ENCODE measurements at places on chromosomes 7 and 10. TPM values are rescaled to one million over a fixed set of nuclear protein-coding genes. Genes with fewer than 3 reads are reported as not detected.

DNA sequence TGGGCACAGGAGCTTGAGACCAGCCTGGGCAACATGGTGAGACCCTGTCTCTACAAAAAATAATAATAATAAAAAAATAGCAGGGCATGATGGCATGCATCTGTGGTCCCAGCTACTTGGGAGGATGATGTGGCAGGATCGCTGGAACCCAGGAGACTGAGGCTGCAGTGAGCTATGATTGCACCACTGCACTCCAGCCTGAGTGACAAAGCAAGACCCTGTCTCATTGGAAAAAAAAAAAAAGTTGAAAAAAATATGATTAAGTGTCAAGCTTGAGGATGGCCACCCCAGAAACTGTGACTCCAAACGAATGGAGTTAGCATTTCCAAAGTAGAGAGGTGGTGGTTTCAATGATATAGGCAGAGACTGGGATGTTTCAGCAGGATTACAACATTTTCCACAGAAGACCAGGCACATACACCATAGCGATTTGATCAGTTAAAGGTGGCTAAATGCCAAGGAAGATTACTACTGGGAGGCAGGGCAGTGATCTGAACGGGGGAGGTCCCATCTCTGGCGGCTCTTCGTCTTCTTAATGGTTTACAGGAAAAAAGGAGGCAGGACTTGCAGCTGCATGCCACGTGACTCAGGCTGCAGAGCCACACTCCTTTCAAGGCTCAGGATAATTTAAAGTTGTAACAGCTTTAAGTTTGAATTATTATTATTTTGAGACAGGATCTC, 250.6 kb upstream of the GALNT17 start:
- no peak for DNase-seq
- no peak overlapping the region for H3K4me3 ChIP-seq
- no peak overlapping the region for H3K27ac ChIP-seq
- no peaks in the 10 kb centered on the region for H3K27me3 ChIP-seq
- no peaks in the 10 kb centered on the region for H3K36me3 ChIP-seq

SCIN gene
- polyA plus RNA-seq = 0.05 TPM

DNA sequence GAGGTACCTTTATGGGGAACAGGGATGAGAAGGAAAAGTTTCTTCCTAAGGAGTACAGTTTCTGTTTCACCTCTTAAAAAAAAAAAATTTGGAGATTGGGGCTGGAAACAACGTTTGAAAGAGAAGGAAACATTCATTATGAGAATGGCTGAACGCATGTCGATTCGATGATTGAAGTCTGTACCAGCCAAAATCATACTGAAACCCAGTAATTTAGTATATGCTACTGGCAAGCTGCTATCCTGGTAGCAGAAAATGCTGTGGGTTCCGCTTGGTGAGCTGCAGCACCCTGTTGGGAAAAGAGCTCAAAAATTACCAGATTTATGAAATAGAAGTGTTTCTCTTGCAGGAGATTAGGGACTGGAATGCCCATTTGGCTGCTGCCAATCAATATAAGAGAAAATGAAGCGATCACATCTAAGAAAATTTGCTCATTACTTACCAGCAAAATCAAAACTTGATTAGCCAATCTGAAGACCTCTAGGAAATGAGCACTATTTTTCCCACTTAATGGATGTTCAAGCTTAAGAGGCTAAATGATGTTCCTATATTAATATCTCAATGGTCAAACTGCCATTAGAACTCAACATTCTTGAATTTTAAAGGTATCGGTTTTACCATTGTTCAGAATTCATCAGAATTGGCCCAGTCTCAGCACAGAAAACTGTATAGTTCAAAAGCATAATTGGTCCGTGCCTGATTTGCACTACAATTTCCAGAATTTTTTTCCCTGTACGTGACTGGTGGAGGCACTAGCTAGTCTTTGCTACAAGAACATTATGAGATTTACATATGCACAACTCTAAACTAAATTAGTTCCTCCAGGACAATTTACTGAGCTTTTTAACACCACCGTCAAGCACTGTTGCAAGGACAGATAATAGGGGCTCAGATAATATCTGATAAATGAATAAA, 1.2 kb upstream of the ITGB1 start:
- peaks cover 40% of the 10 kb centered on the region for H3K4me1 ChIP-seq
- peak overlapping the region; percentile 92 for H3K27ac ChIP-seq
- peak overlapping the region; percentile 73 for H3K4me3 ChIP-seq
- no peak for DNase-seq
- no peaks in the 10 kb centered on the region for H3K27me3 ChIP-seq

GRCh38 chr7:121026159-121026558, 37.6 kb downstream of the CPED1 start:
- no peaks in the 10 kb centered on the region for H3K36me3 ChIP-seq
- no peaks in the 10 kb centered on the region for H3K27me3 ChIP-seq
- no peak for DNase-seq
- H3K27ac ChIP-seq = no peak overlapping the region
- peaks cover 25% of the 10 kb centered on the region for H3K4me1 ChIP-seq

IGFBP3 gene
- polyA plus RNA-seq = 151 TPM

Measured in liver (tissue), 10 donors.